NCI-H460 (cell line): ENCODE measurements at places on chromosomes 5 and 9. TPM values are rescaled to one million over a fixed set of nuclear protein-coding genes. Genes with fewer than 3 reads are reported as not detected.

- no peak for DNase-seq
These were observed 55.4 kb downstream of the PTPN3 start for GRCh38 chr9:109442716-109443115.

GRCh38 chr5:75526070-75526469 is 14.4 kb downstream of the POLK start:
- DNase-seq = no peak

- DNase-seq = no peak
These were observed 12.7 kb downstream of the PCDHAC2 start for GRCh38 chr5:140978983-140979382.

DNA sequence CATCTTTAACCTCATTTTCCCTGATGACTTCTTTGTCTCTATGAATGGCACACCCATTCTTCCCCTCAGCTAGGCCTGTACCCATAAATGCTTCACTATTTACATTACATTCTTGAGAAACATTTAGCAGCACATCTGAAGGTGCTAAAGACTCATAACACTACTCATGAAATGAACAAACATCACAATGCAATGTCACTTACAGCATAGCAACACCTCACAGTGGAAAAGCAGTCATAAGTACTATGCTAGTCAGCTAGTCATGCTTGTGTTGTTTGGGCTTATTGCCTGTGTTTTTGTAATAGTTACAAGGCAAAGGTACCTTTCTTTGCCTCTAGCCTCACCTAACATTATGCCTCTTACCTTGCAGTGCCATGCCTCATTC is 228.9 kb downstream of the KIAA0825 start:
- peak; percentile 24 for DNase-seq

DNA sequence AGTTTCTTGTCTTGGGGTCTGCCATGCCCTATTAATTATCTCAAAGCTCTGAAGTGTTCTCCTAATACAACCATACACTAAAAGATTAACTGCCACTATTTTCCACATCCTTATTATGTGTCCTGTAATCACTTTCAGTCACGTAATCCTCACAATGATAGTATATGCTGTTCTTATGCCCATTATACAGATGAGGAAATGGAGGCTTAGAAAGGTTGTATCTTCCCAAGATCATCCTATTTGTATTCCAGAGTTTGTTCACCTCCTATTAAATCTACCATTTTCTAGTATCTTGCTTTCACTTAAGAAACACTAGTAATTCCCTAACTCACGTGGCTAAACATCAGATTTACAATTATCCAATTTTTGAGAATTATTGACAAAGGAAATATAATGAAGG is 2.9 kb upstream of the ARHGEF28 start:
- no peak for DNase-seq

DNA sequence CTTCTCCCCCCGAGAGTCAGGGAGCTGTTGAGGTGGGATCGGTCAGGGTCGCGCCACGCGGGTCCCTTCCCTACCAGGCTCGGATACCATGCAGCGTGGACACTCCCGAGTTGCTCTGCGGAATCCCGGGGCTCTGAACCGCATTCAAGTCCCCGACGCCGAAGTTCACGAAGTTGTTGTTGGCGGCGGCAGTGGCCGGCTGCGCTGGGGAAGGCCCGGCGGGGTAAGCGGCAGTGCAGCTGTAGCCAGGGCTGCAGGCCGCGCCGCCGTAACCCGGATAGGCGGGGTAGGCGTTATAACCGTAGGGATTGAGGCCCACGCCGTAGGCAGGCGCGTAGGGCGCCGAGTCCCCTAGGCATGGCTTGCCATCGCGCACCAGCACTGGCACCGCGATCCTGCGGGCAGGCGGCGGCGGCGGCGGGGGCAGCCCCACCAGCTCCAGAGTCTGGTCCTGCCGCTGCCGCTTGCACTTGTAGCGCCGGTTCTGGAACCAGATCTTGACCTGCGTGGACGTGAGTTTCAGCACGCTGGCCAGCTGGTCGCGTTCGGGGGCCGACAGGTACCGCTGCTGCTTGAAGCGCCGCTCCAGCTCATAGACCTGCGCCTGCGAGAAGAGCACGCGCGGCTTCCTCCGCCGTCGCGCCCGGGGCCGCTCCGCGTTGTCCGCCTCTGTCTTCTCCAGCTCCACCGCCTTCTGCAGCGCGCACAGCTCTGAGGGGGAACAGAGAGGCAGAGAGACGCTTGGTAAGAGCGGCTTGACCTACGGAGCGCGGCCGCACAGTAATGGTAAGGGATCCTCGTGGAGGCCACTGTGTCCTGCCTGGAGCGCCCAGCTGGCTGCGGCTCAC is 2.3 kb downstream of the NKX2-5 start:
- no peak for DNase-seq

DNA sequence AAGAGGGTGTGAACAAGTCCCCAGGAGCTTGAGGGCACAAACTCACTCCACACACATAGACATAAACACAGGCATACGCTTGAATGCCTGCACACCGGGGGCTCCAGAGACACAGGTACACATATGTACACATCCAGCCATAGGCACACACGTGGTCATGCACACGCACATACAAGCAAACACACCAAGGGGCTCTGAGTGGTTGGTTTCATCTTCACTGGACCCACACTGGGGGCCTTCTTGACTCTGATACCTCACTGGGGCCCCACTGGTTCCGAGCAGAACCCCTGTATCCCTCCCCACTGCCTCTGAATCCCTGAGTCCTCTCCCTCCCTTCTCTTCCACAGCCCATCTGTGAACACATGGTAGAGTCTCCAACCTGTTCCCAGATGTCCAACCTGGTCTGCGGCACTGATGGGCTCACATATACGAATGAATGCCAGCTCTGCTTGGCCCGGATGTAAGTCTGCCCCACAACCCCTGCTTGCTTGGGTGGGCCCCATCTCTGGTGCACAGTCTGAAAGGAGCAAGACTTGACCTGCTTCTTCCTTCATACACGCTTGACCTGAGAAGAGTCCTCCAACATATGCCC is 6.4 kb downstream of the SPINK4 start:
- DNase-seq = no peak

GRCh38 chr9:126374366-126374781 is 47.7 kb downstream of the MVB12B start:
- no peak for DNase-seq

- peak; percentile 35 for DNase-seq
These were observed 21.0 kb upstream of the HEMGN start for GRCh38 chr9:97958812-97959511.

- DNase-seq = no peak
These were observed 18.9 kb upstream of the UBLCP1 start for GRCh38 chr5:159244163-159244562.

GRCh38 chr5:538271-538771 is 14.1 kb upstream of the SLC9A3 start:
- no peak for DNase-seq

GRCh38 chr9:82127465-82127864 is 138.9 kb downstream of the SPATA31D1 start:
- no peak for DNase-seq

Gene DND1
- total RNA-seq = 0.75 and 0.77 TPM in 2 replicates

Gene ENG
- total RNA-seq = 11.5 and 12.9 TPM in 2 replicates

Gene C6
- total RNA-seq = not detected in 2 replicates

Gene IFNB1
- total RNA-seq = not detected in 2 replicates

Gene MAP1B
- 63.7 and 69.9 TPM in 2 replicates for total RNA-seq

Gene NPR2
- 1.7 and 7.0 TPM in 2 replicates for total RNA-seq
